ENCODE measurements at places on chromosomes 3 and 15. TPM values are rescaled to one million over a fixed set of nuclear protein-coding genes. Genes with fewer than 3 reads are reported as not detected.

Gene HTR3E
- polyA plus RNA-seq, result 1.2 TPM

DNA sequence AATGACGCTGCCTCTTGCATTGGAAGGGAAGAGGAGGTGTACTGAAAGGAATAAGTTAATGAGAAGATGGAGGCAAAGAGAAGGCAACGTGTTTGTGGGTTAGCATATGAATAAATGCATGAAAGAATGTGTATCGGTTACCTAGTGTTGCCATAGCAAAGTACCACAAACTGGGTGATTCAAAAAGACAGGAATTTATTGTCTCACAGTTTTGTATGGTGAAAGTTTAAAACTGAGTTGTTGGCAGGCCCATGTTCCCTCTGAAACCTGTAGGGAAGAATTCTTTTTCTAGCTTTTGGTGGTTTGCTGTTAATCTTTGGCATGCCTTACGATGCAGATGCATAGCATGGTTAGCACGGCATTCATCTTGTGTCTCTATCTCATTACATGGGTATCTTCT is 729.9 kb downstream of the MECOM start:
- DNase-seq, result no peak

- DNase-seq, result no peak
Measured at GRCh38 chr3:101271728-101272127, 48.6 kb downstream of the IMPG2 start.

GRCh38 chr3:149115114-149115513 is 14.3 kb upstream of the HPS3 start:
- no peak for DNase-seq

DNA sequence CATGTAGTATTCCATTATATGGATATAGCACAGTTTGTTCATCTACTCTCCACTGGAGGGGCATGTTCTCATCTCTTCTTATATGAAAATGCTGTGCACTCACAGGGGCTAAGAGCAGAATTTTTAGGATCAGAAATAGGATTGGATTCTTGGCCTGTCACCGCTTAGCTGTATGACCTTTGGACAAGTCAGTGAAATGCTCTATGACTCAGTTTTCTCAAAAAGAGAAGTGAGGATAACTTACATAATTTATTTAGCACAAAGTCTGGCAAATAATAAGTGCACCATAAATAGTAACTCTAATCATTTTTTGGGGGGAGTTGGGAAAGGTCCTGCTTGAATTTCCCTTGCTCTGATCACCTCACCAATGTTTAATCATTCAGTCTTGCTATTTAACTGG is 103.7 kb upstream of the LRIG1 start:
- no peak for DNase-seq

Gene EOMES
- not detected for polyA plus RNA-seq

- no peak for DNase-seq
Measured at GRCh38 chr3:30186741-30187219, 419.6 kb upstream of the TGFBR2 start.

DNA sequence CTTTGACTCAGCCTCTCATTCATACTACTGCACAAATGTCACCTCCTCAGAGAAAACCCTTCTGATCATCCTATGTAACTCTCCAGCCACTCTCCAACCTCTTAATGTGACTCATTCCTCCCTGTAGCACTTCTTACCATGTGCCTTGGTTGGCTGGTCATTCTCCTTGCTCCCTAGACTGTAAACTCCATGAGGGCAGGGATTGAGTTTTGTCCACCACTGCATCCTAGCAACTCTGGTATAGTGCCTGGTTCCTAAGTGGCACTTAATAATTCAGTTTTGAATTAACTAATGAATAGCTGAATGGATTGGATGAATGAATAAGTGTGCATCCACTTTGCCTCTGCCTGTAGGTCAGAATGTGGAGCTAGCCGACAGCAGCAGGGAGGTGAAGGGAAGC is 202.5 kb upstream of the HES1 start:
- no peak for DNase-seq

Measured in sigmoid colon (tissue), 7 donors.